Tibial nerve (tissue), 4 donors: ENCODE measurements at places on chromosomes 2 and 18.

- no peak for DNase-seq
These were observed 230.8 kb upstream of the LINC00305 start for GRCh38 chr18:64379662-64380061.

DNA sequence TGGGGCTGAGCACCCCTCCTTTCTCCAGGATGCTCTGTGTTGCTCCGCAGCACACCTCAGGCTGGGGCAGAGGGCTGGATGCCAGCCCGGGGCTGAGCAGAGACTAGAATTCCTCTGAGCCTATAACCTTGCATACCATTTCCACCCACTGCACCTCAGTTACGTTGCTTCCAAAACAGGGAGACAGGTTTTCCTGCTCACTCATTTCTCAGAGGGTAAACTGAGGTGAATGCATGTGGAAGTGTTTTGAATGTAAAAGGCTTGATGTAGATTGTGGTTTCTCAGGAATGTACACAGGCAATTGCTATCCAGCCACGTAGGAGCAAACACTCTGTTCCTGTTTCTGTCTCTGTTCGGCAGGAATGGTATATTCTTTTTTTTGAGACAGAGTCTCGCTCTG is 45.3 kb downstream of the EDAR start:
- DNase-seq, result no peak

DNA sequence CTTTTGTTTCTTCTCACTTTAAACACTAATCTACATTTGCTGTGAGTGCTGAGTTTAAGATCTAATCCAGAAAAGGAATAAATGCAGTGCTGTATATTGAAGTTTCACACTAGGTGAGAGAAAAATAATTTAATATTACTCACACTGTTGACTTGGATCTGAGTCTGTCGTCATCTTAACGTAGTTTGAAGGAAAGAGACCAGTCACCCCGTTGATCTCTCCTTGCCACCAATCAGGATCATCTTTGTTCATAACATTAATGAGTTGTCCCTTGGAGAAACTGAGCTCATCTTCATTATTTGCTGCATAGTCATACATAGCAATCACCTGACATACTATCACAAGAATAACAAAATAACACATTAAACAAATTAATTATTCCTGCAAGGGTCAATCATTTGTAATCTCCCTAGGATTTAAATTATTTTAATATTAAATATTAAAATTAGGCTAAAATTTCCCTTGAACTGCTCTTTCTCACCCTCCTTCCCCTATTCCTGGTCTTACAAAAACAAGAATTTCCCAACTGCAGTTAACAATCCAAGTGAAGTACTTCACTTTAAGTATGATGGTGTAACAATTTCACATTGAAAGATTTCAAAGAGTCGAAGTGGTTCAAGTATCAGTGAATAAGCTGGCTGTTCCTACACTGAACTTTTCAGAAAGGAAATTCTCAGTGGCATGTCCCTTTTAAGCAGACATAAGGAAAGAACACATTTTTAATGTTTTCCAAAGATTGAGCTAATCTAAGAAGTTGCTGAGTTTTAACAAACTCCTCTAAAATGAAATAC is 71.3 kb downstream of the FAM228A start:
- no peak for DNase-seq

- DNase-seq, result no peak
These were observed 460.0 kb upstream of the MYT1L start for GRCh38 chr2:2791031-2791430.

- DNase-seq, result no peak
These were observed 47.6 kb downstream of the DIS3L2 start for GRCh38 chr2:232008907-232009638.

DNA sequence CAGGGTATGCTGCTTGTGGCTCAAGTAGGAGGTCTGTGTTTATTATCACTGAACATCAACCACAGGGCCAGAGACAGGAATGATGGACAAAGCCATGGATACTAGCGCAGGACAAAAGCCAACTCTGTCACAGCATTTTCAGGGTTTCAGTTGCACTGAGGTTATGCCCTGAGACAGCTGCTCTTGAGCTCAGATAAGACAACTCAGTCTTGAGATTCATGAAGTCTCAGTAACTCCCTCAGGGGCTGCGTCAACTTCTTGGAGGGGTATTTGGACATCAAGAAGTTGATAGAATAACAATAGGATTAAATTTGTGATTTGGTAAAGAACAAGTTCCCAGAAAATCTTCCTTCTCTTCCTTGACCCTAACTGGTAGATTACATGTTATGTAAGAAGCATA is 287.0 kb upstream of the SLC14A2 start:
- no peak for DNase-seq

DNA sequence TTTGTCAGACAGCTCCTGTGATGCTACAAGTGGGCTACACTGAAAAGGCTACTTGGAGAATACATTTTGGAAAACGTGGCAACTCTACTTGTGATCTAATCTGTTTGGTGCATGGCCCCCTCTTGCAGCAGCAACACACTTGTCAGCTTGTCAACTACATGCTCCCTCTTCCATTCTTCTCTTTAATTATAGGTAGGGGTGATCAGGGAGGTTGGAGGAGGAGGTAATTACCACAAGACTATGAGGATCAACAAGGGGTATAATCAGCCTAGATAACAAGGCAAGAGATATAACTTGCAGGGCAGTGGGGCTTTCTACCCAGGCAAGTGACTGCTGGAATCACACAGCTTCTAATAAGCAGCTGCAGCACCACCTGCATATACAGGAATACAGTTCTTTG is 104.9 kb downstream of the ACVR1 start:
- DNase-seq, result no peak

DNA sequence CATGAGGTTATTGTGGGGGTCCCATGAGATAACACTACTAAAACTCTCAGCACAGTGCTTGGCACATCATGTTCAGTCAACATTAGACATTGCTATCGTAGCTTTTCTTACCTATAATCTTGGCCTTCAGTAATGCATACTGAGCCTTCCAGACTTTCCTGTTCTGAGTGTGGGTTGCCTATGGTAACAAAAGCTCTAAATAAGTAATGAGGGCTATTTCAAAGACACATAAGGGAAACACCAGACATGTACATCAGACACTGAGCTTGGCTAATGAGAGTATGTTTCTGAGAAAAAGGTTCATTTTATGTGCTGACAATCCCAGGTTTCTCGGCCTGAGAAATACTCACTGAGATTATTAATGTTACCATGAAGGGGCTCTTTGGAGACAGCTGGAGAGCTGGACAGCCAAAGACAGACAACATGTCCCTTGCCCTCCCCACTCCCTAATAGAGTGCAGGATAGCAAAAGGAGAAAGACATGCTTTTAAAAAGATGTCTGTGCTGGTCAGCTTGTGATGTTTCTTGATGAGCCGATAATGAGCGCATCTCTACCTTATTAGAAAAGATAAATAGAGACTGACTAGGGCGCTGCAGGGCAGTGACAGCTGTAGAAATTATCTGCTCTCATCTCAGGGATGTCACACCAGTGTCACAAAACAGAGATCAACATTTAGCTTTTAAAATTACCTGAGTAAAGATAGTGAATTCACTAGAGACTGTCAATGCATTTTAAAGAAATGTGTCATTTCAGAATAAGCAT is 25.4 kb downstream of the POLE4 start:
- DNase-seq, result no peak

DNA sequence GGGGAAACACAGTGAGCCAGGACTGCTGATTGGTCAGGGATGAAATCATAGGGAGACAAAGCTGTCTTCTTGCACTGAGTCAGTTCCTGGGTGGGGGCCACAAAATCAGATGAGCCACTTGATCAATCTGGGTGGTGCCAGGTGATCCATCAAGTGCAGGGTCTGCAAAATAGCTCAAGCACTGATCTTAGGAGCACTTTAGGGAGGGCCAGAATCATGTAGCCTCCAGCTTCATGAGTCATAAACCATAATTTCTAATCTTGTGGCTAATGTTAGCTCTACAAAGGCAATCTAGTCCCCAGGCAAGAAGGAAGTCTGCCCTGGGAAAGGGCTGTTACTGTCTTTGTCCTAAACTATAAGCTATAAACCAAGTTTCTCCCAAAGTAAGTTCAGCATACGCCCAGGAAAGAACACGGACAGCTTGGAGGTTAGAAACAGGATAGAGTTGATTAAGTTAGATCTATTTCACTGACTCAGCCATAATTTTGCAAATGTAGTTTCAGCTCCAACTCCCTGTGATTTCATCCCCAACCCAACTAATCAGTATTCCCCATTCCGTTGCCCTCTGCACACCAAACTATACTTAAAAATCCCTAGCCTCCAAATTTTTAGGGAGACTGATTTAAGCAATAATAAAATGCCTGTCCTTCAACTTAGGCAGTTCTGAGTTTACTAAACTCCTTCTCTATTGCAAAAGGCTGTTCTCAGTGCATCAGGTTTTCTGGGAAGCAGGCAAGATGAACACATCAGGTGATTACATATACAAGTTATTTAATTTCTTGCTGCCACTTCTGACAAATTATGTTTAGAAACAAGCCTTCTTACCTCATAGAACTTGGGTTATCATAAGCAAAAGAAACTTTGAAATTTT is 226.9 kb upstream of the SPOPL start:
- no peak for DNase-seq

GRCh38 chr2:16900405-16901025 is 234.9 kb upstream of the CYRIA start:
- DNase-seq, result no peak

GRCh38 chr2:240639566-240639965 is 14.3 kb downstream of the GPR35 start:
- no peak for DNase-seq

DNA sequence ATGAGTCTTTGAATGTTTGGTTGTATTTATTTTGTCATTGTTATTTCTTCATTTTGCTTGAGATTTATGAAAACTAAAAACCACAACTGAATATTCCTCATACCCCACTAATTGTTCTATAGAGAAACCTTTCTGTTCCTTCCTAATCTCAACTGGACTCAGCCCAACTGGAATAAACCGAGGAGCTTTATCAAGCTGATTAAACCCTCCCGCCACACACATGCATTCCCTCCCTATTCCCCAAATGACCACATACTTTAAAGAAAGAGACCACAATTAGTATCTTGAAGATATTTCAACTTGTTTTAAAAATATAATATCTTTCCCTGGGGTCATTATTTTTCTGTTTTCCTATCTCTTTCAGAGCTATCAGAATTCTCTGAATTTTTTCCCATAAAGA is 107.5 kb downstream of the OSR1 start:
- no peak for DNase-seq

DNA sequence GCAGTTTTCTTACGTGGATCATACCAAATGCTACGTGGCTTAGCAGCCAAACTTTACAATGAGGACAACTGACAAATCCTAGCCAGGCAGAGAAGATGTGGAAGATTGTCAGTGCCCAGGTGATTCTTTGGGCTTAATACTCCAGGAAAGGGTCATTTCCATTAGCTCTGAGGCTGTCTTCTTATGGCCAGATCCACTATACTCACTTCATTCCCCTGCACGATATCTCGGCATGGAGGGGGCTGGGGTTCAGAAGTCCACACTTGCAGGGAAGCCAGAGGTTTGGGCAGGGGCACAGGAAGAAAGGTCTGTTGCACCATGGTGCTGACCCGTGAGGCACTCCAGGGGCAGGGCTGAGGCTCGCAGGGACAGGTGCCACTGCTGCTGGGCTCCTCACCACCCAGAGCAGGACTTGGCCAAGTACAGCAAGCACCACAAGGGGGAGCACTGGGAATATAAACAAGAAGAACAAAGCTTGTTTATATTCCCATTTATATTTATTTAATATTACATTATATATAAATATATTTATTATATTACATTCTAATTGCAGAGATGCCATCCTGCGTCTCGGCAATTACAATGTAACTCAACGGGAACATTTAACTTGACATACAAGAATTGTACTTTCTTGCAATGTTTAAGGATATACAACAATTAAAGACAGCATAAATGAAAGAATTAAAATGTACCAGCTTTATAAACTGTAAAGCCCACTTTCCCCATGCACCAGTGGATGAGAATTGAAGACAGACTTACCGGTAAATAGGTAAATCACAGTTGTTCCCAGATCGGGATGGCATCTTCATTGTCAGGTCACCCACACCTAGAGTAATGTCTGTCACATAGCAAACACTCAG is 27.2 kb downstream of the CLUL1 start:
- peak; percentile 43 for DNase-seq

DNA sequence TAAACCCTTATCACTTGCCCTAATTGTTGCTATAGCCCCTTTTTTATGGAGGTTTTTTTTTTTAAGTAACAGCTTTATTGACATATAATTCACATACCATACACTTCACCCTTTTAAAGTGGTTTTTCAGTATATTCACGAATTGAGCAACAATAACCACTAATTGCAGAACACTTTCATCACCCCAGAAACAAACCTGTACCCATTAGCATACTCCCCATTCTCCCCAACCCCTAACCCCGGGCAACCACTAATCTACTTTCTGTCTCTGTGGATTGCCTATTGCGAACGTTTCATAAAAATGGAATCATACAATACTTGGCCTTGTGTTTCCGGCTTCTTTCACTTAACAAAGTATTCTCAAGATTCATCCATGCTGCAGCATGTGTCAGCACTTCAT is 213.6 kb downstream of the ATAD2B start:
- no peak for DNase-seq

DNA sequence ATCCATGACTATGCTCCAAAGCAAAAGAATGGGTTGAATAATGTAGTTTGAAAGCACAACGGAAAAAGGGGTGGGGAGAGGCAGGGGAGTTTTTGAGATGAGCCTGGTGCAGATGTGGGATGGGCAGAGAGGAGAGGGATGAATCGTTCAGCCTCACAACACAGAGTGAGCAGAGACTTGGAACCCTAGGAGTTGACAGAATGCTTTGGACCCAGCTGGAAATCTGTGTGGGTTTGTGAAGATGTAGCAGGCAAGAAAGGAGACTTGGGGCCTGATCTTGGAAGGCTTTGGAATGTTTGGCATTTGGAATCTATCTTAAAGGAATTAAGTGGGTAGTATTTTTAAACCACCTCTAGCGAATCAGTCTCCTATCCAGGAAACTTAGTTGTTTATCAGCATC is 66.0 kb upstream of the KCTD1 start:
- no peak for DNase-seq

DNA sequence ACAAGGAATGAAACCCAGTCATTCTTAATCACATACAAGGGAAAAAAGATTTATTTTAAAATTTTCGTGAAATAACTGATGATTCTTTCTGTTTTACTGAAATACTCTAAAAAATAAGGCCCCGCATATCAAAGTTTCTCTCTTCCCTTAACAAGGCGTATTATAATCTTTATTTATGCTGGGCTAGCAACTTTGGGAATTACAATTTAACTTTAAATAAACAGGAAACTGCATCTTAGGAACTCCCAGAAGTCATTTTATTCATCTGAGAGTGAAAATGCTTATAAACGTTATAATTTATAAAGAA is 166.7 kb downstream of the TCF4 start:
- no peak for DNase-seq

GRCh38 chr2:122078451-122078850 is 323.0 kb downstream of the TSN start:
- DNase-seq, result no peak

DNA sequence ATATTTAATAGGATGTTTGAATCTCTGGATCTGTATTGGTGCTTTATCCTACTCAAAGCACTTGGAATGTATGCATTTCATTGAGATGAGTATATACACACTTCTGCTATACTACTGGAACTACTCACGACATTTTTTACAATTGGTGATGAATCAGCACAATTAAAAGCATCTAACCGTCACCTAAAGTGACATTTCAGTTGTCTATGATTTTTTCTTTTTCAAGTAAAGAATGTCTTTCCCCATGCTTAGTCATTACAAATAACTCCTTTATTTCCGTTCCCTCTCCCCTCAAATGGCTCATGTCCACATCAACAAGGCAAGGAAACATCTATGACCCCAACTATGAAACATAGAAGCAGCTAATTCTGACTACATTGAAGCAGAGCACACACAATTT is 77.3 kb downstream of the CLIP4 start:
- DNase-seq, result no peak
